ENCODE measurements at places on chromosomes 1 and 21.

DNA sequence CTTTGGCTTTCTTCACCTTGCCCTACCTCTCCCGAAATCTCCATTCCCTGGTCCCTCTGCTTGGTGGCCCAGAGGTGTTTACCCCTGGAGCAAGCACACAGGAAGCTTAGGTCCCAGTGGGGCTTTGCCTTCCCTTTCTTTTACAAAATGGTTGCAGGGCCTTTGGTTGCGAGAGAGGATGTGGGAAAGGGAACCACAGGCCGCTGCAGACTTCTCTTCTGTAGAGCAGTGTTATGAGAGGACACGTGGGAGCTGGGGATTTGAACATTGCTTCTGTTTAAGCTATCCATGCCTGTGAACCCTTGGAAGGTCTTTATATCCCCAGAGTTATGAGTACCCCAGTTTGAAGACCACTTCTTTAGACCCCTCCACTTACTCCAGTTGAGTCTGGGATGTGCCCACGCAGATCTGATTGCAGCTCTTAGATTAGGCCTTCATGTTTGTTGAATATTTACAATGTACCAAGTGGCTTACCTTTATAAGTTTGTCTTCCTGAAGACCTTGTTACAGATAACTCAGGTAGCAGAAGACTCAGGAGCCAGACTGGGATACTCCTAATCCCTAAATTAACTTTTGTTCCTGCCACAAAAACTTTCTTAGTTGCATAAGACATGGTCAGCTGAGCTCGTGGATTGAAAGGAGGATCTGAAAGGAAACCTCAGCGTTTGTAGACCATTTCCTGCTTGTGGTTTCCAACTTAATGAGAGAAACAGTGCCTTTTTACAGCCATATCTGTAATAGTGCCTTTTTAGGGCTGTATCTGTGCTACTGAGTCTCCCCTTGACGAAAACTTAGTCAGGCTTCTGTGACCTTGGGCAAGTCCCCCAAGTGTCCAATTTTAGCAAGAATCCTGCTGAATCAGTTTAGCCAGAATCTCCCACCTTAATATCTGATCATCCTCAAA lies 21.9 kb upstream of the IVNS1ABP start:
- DNase-seq = no peak

GRCh38 chr1:32394890-32395432 lies 720 bp upstream of the BSDC1 start:
- no peak for DNase-seq

DNA sequence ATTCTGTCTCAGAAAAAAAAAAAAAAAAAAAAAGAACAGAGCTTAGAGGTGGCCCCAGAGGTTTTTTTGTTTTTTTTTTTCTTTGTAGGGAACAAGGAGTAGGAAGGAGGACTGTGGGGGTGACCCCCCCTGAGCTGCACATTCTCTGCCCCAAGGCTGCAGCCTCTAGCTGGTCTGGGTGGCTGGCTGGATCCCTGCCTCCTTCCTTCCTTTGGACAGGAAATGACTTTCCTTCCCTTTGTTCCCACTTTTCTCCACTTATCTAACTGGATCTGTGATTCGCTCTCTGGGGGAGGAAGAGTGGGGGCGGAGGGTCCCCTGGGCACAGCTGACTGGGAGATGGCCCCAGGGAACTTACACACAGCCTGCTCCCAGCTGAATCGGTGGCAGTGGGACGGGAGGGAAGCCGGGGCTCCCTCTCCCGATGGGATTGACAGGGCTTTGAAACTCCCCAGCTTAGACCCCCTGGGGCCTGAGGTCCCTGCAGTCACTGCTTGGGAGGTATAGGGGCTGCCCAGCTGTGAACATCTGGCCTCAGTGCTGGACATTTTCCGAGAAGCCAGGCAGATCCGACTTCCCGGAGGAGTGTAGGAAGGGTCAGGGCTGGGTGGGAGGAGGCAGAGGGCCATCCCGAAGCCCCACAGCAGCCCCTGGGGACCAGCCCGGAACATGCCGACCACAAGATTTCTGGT lies 2.1 kb downstream of the FBLIM1 start:
- no peak for DNase-seq

GRCh38 chr1:99292886-99293285 lies 28.6 kb downstream of the PLPPR4 start:
- no peak for DNase-seq

GRCh38 chr1:51592711-51593110 lies 24.2 kb upstream of the OSBPL9 start:
- no peak for DNase-seq

DNA sequence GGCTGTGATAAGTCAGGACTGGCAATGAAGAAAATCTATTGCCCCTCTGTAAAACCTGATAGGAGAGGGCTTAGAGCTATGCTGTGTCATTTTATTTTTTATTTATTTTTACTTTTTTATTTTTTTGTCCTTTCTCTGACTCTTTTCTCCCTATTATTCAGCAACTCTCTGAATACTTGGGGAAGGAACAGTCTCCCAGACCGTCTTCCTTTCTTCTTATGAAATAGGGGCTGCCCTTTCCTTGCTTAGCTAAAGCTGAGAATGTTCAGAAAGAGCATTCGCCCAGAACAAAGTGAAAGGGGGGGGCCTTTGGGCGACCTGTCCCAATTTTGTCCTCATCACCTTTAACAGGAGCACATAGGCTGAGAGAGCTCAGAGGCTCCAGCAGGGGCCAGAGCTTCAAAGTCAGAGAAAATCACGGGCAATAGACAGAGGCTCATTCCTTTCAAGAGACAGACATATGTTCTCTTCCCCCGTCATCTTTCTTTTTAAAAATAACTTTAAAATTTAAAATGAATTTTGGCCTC lies 80.9 kb downstream of the RNF220 start:
- DNase-seq = no peak

DNA sequence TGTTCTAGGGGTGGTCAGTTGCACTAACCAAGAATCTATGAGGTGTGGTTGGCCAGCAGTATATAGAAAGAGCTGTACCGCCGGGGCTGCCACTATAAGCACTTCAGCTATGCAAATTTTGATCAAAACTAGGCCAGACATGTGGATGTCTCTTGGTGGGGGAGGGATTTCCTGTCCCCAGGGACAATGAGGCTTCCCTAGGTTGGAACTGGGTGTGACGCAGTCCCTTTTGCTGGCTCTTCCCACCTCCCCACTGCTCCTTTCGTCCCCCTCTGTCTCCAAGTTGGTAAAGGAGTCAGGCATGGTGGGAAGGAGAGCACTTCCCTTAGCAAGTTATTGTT lies 13.6 kb downstream of the SDCCAG8 start:
- DNase-seq = no peak

GRCh38 chr21:45513003-45513717 lies 29.1 kb downstream of the SLC19A1 start:
- DNase-seq = no peak

DNA sequence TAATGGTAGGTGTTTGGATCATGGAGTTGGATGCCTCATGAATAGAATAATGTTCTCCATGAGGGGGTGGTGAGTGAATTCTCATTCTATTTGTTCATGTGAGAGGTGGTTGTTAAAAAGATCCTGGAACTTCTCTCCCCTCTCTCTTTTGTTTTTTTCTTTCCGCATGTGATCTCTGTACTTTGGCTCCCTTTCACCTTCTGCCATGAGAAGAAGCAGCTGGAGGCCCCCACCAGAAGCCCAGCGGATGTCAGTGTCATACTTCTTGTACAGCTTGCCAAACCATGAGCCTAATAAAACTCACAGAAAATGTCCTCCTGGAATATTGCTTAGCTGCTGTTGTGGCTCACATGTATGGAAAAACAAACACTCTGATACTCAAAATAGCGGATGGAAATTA lies 1212.3 kb upstream of the NCAM2 start:
- no peak for DNase-seq

- DNase-seq = no peak
Observed at GRCh38 chr1:111417755-111418154, 9.8 kb downstream of the OVGP1 start.

DNA sequence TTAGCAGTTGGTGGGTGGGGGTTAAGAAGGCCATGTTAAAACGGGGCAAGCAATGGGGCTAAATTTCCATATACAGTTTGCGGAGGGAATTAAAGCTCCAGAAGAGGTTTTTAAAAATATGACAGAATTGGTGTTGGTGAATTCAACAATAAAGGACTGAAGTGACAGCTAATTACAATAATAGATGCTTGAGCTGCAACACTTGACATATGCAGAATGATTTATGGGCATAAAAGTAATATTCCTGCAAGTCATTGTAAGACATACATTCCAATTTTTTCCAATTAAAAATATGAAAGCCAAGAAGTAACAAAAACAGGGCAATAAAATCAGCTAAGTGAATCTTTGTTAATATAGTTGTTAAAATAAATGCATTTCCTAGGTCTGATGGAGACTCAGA lies 202.2 kb upstream of the MAP1LC3C start:
- no peak for DNase-seq

- DNase-seq = peak; percentile 54
Observed at GRCh38 chr1:106755682-106756406, 300.6 kb upstream of the PRMT6 start.

DNA sequence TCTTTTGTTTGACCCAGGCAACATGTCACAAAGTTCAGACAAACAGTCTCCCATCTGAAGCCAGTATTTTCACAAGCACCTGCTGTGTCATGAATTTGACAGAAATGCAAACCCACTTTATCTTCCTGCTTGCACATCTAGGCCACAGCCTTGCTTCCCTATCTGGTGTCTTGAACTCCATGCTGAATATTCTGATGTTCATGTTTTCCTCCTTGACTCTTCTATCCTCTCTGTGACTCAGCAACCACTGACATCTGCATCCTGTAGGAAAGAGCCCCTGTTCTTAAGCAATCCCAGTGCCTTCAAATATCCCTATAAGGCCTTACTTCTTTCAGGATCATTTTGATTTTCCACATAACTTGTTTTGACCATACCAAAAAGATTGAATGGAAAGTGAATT lies 6.5 kb downstream of the CD55 start:
- no peak for DNase-seq

DNA sequence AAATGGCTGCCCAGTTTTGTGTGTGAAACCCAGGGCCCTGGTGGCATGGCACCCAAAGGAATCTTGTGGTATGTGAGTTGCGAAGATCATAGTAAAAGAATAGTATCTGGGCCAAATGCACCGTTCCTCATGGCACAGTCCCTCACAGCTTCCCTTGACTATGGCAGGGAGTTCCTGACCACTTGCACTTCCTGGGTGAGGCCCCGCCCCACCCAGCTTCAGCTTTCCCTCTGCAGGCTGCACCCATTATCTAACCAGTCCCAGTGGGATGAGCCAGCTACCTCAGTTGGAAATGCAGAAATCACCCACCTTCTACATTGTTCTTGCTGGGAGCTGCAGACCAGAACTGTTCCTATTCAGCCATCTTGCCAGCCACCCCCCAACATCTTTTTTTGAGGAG lies 63.0 kb downstream of the SLC5A9 start:
- no peak for DNase-seq

DNA sequence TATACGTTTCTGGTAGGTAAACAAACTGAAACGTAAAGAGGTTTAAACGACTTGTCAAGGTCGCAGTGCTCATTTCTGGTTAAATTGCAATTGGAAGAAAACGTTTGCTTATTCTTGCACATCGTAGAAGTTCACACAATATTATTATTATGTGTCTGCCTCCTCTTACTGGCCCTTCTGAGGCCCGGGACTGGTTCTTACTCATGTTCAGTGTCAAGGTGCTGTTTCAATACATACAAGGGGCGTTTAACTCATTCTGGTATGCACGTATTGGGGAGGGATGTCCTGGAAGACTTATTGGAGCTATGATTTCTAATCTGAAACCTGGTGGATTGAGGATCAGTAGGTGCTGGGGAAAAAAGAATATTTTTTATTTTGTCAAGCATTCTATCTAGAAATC lies 932 bp downstream of the RPF1 start:
- DNase-seq = no peak
